ENCODE measurements at places on chromosomes 4 and X.
A peak's percentile ranks its signal among the peaks of the same experiment; 100 is the strongest.

DNA sequence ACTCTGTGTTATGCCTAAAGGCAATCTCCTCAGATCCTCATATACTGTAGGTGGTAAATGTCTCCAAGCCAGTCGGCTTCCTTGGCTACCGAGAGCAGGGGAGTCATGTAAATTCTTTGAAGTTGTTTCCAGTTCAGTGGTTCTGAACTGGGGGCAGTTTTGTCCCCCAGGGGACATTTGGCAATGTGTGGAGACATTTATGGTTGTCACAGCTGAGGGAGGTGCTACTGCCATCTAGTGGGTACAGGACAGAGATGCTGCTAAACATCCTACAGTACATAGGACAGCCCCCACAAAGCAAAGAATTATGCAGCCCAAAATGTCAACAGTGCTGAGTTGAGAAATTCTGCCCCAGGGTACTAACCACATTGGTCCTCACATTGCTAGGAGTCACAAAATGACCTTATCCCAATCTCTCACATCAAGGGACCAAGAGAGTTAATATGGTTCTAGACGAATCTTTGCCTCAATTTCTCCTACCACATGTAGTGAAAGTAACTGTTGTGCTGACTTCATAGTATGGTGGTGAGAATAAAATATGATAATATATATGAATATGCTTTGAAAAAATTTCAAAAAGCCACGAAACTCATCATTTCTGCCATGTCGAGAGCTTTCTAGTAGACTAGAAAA is 104.4 kb upstream of the ARHGAP24 start:
- peak; percentile 40 for DNase-seq

- no peak for DNase-seq
Measured at GRCh38 chr4:102535398-102536082, 34.4 kb downstream of the NFKB1 start.

DNA sequence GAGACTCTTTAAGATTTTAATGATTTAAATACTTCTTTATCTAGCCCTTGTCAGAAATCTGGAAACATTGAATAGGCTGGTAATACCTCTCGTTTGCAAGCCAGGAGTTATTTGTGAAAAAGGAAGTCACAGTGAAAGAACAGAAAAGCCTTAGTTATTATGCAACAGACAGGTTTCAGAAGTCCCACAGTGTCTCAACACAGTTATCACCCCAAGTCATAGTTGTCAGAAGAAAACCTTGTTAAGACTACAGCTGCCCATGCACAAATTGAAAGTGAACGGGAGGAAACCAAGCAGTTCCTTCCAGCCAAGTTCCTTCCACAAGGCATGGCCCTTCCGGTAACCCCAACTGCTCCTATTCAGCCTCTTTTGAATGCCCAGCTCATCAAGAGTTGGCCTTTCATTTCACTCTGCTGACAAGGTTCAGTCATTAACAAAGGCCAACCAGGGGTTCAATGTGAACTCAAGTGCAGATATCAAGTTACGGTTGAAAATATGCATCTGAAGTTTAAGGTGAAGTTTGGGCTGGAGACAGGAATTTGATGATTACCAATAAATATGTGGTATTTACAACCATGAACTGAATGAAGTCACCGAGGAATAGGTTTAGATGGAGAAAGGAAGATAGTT is 15.6 kb downstream of the ALPK1 start:
- DNase-seq = peak; percentile 75

DNA sequence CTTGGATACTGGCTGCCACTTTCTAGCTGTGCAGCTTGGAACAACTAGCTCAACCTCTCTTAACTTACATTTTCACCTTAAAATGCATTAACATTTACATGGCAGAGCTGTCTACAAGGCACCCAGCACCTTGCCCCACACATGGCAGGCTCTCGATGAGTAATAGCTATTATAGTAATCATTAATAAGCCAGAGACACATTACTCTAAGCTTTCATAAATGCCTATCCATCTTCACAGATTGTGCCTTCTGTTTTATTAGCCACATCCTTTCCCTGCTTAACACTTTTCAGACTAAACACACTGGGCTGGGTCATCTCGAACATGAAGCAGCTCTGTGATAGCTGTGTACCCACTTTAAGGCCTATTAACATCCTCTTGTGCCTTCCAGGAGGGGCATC is 83.8 kb upstream of the UCP1 start:
- no peak for DNase-seq

All from suppressor macrophage treated with lipopolysaccharide for 4 hours (primary cell).